ENCODE measurements at places on chromosomes 7 and 10. TPM values are rescaled to one million over a fixed set of nuclear protein-coding genes. Genes with fewer than 3 reads are reported as not detected.

DNA sequence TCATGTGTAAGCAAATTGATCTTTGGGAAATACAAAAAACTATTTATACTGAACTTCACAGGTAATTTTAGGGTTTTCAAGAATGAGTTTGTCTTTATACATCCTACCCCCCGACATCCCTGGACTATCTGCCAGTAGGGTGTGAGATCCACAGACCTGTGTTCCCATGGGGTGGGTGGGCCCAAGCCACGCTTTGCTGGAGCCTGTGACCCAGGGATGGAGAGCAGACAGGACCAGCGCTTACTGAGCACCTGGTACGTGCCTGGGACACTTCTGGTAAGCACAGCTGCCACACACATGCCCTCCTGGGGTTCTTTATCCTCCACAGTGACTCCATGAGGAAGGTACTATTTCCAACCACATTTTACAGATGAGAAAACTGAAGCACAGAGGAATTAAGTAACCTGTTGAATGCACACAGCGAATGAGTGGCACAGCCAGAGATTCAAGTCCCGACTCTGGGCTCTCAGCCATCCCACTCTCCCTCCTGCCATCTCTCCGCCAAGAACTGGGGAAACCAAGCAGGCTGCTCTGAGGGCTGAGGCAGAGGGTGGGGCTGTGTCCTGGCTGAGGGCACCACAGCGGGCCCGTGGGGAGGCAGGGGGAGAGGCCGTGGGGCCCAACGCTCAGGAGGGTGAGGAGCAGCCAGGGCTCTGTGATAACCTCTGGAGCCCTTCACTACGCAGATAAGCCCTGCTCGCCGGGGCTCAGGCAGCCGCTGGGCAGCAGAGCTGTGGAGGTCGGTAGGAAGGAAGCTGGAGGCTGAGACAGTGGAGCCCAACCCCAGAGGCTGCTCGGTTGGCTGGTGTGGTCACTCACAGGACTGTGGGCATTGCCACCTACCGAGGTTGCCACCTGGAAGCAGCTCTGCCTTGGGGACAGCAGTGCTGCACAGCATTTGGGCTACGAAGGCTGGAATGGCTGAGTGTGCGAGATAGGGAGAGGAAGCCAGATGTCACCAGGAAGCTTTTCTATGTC is 124.2 kb downstream of the ARHGAP22 start:
- no peak for DNase-seq

DNA sequence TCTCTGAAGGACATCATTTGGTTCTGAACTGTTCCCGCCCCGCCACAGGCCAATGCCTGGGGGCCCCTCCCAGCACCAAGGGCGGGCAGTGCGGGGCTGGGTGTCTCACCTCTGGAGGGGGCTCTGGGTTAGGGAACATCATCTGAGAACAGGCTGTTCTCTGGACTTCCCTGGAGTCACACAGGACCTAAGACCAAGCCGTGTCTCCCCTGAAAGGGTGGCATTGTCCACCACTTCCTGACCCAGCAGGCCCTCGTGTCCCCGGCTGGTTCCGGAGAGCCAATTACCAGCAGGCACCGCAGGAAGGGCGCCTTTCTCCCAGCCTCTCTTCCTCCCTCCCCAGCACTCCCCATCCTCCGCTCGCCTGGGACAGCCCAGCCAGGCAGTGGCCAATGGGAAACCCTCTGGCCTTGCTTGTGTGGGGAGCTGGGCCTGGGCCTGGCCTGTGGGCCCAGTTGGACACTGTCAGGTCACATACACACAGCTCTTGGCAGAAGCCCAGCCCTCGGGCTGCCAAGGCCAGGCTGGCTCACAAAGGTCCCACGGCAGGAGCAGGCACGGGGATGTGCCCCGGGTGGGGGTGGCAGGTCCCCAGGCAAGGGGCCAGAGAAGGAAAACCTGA is 119.5 kb downstream of the SPDYE5 start:
- no peak for DNase-seq

GRCh38 chr10:80504158-80504811 is 33.4 kb upstream of the SH2D4B start:
- DNase-seq = no peak

GRCh38 chr7:37445064-37445723 is 3.5 kb downstream of the ELMO1 start:
- DNase-seq = no peak

- DNase-seq = no peak
These were observed at the start of gene PHYHIPL for GRCh38 chr10:59176241-59177030. TSS of gene PHYHIPL (plus strand) at chr10:59176643. CDS start at chr10:59176854, 211 bp downstream.

GRCh38 chr7:118111347-118111746 is 72.6 kb upstream of the LSM8 start:
- no peak for DNase-seq

DNA sequence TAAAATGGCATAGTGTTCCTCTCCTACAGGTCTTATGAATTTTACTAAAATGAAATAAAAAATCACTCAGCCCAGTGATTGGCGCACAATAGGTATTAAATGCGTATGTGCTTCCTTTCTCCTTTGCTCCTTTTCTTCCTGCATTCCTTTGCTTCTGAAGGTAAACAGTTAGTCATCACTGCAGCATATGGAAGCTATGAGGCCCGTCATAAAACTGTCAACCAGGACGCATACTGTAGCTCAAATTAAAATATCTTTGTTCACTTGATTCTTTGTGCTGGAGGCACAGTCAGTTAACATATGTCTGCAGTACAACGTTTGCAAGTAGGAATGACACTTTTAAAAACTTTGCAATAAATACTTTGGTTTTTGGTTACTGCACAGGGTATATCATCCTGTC is 374.7 kb downstream of the TCERG1L start:
- no peak for DNase-seq

GRCh38 chr7:28272461-28272877 is 91.9 kb upstream of the JAZF1 start:
- DNase-seq = no peak

- no peak for DNase-seq
These were observed 13.8 kb upstream of the FKBP9 start for GRCh38 chr7:32943252-32944030.

DNA sequence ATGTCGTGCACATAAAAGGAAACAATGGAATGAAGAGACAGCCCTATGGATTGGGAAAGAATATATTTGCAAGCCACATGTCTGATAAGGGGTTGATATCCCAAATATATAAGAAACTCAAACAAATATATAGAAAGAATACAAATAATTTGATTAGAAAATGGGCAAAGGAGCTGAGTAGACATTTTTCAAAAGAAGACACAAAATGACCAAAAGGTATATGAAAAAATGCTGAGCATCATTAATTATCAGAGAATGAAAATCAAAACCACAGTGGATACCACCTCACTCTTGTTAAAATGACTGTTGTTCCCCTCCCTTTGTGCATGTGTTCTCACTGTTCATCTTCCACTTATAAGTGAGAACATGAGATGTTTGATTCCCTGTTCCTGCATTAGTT is 175.3 kb downstream of the CNTNAP2 start:
- no peak for DNase-seq

DNA sequence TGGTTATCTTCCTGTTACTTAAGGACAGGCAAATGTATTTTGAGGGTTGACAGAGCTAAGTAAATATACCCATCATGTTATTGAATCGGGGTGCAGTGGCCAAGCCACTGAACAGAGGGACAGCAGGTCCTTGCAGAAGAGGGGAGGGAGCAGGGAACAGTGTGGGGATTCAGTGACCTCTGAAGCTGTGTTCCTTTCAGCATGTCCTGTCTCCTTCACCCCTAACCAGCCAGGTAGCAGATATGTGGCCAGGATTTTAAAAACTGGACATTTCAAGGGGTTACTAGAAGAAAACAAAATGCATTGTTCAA is 12.7 kb downstream of the ANK3 start:
- no peak for DNase-seq

DNA sequence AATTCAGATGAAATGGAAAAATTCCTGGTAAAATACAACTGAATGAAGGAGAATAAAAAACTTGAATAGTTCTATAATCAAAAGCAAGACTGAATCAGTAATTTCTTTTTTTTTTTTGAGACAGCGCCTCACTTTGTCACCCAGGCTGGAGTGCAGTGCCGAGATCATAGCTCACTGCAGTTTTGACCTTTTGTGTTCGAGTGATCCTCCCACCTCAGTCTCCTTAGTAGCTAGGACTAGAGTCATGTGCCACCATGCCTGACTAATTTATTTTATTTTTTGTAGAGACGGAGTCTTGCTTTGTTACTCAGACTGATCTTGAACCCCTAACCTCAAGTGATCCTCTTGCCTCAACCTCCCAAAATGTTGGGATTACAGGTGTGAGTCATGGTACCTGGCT is 26.1 kb downstream of the SYPL1 start:
- DNase-seq = no peak

- no peak for DNase-seq
These were observed 41.3 kb upstream of the CAMK1D start for GRCh38 chr10:12308057-12308456.

ABCA13 gene
- 0.06 TPM for polyA plus RNA-seq

GIMAP2 gene
- polyA plus RNA-seq = 5.4 TPM

CRYGN gene
- not detected for polyA plus RNA-seq

All from forelimb muscle (tissue), 1 donor.